ENCODE measurements at places on chromosomes 5 and 9.

DNA sequence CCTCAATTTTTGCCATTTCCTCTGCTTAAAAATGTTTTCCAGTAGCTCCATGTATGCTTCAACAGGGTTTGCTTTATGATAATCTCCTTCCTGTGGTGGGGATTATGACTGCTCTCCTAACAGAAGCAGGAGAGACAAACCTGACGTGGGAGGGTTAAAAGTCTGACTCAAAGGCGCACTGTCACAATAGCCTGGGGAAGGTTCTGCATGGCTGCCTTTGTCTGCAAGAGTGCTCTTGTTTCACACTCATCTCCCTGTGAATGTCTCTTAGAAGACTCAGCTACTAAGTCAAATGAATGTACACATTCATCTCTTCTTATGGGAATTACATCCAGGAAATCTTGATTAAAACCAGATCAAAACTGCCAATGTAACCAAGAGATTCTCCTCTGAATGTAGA is 90.9 kb upstream of the MTAP start:
- DNase-seq, result no peak

DNA sequence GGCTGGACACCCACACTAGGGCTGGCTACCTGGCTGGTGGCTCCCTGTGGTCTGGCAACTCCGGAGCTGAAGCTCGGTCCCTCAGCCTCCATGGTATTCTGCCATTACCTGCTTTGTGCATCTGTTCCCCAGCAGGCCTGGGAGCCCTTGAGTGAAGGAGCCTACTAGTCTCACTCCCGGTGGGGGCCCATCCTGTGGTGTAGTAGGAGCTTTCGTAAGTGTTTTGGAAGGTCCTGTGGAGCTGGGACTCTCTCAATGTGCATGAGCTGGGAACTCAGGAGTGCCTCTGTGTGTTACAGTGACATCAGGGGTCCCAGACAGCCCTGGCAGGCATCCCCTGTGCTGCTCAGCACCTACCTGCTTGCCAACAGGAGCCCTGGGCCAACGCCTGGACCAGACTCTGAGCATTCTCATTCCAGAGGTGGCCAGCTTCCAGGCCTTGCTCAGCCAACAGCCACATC is 267.1 kb downstream of the GADD45G start:
- DNase-seq, result no peak

GRCh38 chr5:50766042-50766441 is 99.6 kb downstream of the PARP8 start:
- no peak for DNase-seq

DNA sequence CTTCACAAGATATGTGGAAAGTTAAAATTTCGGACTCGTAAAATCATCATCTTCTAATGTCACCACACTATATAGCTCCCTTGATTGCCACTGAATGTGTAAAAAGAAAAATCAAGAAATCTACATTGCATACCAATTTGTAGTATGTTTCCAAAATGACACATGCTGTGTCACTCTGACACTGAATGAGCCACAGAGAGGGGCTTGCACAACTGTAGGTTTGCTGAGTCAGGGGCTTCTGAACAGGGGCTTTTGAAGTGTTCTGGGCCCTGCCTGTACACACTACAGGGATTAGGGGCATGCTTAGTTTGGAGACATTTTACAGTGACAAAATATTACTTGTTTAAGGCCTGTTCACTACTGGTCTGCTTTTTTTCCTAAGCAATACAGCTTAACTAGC is 234.4 kb upstream of the GRAMD2B start:
- DNase-seq, result no peak

GRCh38 chr5:24026288-24026687 is 518.9 kb downstream of the PRDM9 start:
- no peak for DNase-seq

- DNase-seq, result no peak
These were observed 773 bp downstream of the SQSTM1 start for GRCh38 chr5:179821298-179822058.

DNA sequence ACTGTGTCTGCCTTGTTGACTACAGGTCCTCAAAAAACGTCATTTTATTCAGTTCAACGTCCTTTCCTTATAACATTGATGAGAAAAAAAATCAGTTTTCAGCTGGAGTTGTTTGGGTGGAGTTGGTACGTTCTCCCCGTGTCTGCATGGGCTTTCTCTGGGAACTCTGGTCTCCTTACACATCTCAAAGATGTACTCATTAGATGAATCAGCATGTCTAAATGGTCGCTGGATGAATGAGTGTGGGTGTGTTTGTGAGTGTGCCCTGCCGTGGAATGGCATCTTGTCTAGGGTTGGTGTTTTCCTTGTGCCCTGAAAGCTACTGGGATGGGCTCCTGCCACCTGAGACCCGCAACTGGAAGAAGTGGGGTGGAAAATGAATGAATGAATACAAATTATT is 30.1 kb downstream of the EGR1 start:
- no peak for DNase-seq

DNA sequence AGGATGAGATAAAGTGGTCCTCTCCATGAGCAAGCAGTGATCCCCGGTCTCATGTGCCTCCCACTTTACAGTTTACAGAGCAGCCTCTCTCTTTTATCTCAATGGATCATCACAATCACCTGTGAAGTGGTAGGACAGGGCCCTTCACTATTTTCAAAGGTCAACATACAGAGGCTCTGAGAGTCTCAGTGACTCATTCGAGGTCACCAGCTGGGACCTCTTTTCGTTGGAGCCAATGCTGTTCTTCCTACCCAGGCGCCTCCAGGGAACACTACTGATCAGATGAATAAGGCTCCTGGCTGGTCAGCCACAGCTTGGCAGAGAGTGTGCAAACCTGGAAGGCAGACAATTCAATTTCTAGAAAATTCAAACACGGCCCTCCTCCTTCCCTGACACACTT is 16.6 kb downstream of the GGTA1 start:
- DNase-seq, result no peak

- no peak for DNase-seq
These were observed 155.7 kb downstream of the DROSHA start for GRCh38 chr5:31375999-31376720.

DNA sequence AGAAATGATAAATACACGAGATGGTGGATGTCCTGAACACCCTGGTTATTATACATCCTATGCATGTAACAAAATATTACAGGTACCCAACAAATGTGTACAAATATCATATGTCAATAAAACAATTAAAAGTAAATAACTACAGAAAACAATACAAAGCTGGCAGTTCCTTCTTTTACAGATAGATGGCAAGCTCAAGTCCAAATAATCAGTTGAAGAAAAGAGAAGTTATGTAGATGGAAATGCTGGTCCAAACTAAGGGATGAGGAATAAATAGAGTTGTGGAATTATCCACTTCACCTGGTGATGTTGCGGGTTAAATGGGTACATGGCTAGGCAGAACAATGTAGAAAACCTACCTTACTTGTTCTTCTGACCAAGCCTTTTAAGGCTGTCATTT is 79.4 kb downstream of the PALM2AKAP2 start:
- DNase-seq, result no peak

- no peak for DNase-seq
These were observed 602 bp downstream of the CCNI2 start for GRCh38 chr5:132747616-132748440.

Measured in activated naive CD4-positive, alpha-beta T cell (primary cell).